ENCODE measurements at places on chromosomes 13 and 19. TPM values are rescaled to one million over a fixed set of nuclear protein-coding genes. Genes with fewer than 3 reads are reported as not detected.

DNA sequence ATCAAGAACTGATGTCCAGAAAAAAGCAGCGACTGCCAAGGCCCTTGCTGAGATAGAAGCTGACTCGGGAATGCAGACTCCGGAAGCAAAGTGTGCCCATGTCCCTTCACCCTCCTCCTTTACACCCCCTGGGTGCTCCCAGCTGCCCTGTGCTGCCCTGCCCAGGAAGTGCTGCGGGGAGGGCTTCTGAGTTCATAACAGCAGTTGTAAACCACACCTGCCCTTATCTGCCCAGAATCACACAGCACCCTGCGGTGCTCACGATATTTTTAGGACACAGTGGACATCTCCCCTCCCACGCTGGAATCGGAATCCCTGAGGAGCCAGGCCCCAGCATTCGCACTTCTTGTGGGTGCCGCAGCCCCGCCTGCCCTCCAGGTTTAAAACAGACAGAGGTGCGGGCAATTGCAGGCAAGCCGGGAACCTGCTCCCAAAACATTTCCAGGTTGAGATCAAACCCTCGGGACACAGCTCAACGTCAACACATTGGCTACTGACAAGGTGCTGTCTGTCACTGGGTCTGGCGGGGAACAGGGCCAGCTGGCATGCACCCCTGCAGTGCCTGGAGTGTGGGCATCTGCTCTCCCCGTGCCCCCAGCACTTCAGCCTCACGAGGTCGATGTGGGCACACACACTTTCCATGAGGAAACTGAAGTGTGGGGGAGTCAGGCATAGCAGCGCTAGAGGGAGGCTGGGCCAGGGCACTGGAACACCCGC lies 36.8 kb downstream of the RAB20 start:
- DNase-seq, result peak; percentile 55
- H3K27ac ChIP-seq, result peak overlapping the region; percentile 18
- H3K4me1 ChIP-seq, result peaks cover 14% of the 10 kb centered on the region
- H3K27me3 ChIP-seq, result no peaks in the 10 kb centered on the region
- no peaks in the 10 kb centered on the region for H3K36me3 ChIP-seq

- H3K27me3 ChIP-seq, result no peaks in the 10 kb centered on the region
- peak overlapping the region; percentile 83 for H3K27ac ChIP-seq
- H3K36me3 ChIP-seq, result peaks cover 16% of the 10 kb centered on the region
These were observed 678 bp downstream of the ISOC2 start for GRCh38 chr19:55460670-55461258.

DNA sequence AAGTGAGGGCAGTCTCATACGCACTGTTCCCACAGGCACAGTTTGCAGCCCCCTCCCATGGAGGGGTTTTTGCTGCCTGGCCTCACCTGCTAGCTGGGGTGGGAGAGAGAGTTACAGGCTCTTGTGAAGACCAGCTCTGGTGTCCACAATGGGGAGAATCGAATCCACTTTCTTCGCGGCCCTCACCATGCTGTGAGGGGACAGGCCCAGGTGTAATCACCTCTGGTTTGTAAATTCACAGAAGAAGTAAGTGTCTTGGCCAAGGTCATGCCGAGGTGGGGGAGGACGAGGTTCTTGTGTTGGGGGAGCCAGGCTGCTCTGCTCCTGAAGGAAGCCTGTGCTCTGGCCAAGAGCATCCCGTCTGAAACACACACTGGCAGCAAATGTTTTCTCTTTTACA lies 39.5 kb downstream of the TEX29 start:
- H3K27ac ChIP-seq, result no peak overlapping the region
- H3K36me3 ChIP-seq, result no peaks in the 10 kb centered on the region
- no peak for DNase-seq
- H3K4me3 ChIP-seq, result no peak overlapping the region
- H3K4me1 ChIP-seq, result no peaks in the 10 kb centered on the region

Gene MYCBP2
- 51.8 TPM for total RNA-seq

GRCh38 chr13:46630431-46631178 lies 77.6 kb downstream of the LRCH1 start:
- H3K4me3 ChIP-seq, result no peak overlapping the region
- H3K4me1 ChIP-seq, result peaks cover 18% of the 10 kb centered on the region
- no peaks in the 10 kb centered on the region for H3K36me3 ChIP-seq
- no peak for DNase-seq
- no peak overlapping the region for H3K27ac ChIP-seq

Gene PGLYRP1
- not detected for total RNA-seq

- no peak for DNase-seq
- no peaks in the 10 kb centered on the region for H3K27me3 ChIP-seq
- H3K27ac ChIP-seq, result no peak overlapping the region
- H3K4me3 ChIP-seq, result no peak overlapping the region
These were observed 25.6 kb downstream of the NOSIP start for GRCh38 chr19:49554701-49555181.

DNA sequence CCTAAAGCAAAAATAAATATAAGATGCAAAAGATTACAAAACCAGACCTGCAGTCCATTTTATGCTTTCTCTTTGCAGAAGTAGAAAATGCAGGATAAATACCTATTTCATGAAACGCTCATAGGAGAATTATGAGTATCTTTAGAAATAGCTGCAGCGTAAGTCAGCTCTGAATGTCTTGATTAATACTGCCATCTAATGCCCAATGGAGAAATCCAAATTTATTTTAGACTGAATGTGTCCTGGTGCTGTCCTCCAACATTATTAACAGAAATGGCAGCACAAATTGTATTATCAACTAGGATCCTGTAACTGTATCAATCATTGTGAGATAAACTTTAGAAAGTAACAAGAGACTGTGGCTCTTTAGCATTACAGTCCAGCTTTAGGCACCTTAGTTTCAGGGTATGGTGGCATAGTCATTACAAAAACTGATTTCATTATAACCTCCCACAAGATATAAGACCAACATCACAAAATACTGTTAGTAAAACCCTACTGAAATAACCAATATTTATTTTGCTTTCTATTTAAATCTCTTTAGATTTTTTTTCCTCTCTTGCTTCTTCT lies 162.1 kb upstream of the MIR17HG start:
- no peaks in the 10 kb centered on the region for H3K4me1 ChIP-seq
- DNase-seq, result peak; percentile 28
- H3K27me3 ChIP-seq, result peaks cover 94% of the 10 kb centered on the region

Gene CCDC61
- total RNA-seq, result 18.9 TPM

DNA sequence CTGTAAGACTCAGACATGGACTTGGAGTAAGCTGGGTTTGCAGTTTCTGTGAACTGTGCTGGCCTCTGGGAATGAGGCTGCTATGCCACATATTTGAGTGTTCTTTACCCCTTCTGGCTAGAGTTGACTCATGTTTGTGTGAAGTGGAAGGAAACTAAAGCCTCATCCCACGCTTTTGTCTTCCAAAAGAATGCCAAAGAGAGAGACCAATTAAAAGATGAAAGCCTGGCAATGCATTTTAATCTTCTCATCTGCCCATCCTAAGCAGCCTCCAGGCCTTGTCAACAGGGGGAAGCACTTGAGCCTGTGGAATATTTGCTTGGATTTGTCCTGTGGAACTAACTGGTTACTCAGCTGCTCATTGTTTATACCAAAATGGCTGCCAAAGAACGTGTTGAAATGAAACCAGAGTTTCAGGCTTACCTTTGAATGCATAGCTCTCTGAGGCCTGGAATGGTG lies 49.1 kb downstream of the LMO7 start:
- DNase-seq, result peak; percentile 81
- H3K36me3 ChIP-seq, result peaks cover 2% of the 10 kb centered on the region
- no peaks in the 10 kb centered on the region for H3K27me3 ChIP-seq
- peaks cover 12% of the 10 kb centered on the region for H3K4me1 ChIP-seq
- peak overlapping the region; percentile 86 for H3K27ac ChIP-seq

- no peaks in the 10 kb centered on the region for H3K4me1 ChIP-seq
- DNase-seq, result no peak
- peaks cover 18% of the 10 kb centered on the region for H3K27me3 ChIP-seq
- no peaks in the 10 kb centered on the region for H3K36me3 ChIP-seq
These were observed 16.8 kb downstream of the HPN start for GRCh38 chr19:35058370-35058769.

GRCh38 chr13:45464687-45465453 lies at the start of gene COG3:
Gene COG3 (plus strand): TSS chr13:45464939. CDS start chr13:45465037, 98 bp downstream.
- peaks cover 30% of the 10 kb centered on the region for H3K4me1 ChIP-seq
- H3K27me3 ChIP-seq, result no peaks in the 10 kb centered on the region
- H3K4me3 ChIP-seq, result peak within 1 kb of the TSS; percentile 90
- H3K36me3 ChIP-seq, result peaks cover 9% of the 10 kb centered on the region

- H3K27me3 ChIP-seq, result no peaks in the 10 kb centered on the region
- H3K4me3 ChIP-seq, result no peak overlapping the region
- H3K4me1 ChIP-seq, result peaks cover 7% of the 10 kb centered on the region
- no peak overlapping the region for H3K27ac ChIP-seq
These were observed 59.0 kb upstream of the FGF14 start for GRCh38 chr13:102460806-102461205.

- no peaks in the 10 kb centered on the region for H3K4me1 ChIP-seq
- H3K27ac ChIP-seq, result no peak overlapping the region
- H3K4me3 ChIP-seq, result no peak overlapping the region
- DNase-seq, result no peak
- no peaks in the 10 kb centered on the region for H3K27me3 ChIP-seq
These were observed 30.9 kb downstream of the SERP2 start for GRCh38 chr13:44404261-44405132.

- peaks cover 5% of the 10 kb centered on the region for H3K4me1 ChIP-seq
- DNase-seq, result peak; percentile 58
- H3K27me3 ChIP-seq, result no peaks in the 10 kb centered on the region
- H3K27ac ChIP-seq, result no peak overlapping the region
These were observed 3.1 kb downstream of the RPS28 start for GRCh38 chr19:8324186-8325050.

DNA sequence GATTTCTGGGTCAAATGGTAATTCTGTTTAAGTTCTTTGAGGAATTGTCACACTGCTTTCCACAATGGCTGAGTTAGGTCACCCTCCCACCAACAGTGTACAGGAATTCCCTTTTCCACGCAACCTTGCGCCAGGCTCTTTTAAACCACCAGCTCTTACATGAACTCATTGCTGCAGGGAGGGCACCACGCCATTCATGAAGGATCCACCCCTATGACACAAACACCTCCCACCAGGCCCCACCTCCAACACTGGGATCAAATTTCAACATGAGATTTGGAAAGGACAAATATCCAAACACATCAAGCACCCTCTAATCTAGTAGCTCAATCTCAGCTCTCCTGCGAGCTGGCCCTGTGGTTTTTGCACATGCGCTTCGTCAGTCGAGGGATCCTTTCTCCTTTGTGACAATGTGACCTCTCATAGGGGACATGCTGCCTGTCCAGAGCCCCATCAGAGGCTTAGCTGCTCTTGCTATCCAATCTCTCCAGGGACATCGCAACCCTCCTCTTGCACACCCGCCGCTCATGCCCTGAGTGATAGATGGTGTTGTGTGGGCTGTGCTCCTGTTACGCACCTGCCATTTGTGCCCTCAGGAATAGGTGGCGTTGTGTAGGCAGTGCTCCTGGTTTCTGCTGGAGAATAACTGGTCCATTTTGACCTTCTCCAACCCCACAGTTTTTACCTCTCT lies 328.0 kb downstream of the UQCRFS1 start:
- no peaks in the 10 kb centered on the region for H3K4me1 ChIP-seq
- H3K27ac ChIP-seq, result no peak overlapping the region
- H3K36me3 ChIP-seq, result no peaks in the 10 kb centered on the region
- no peak for DNase-seq
- H3K27me3 ChIP-seq, result no peaks in the 10 kb centered on the region

Gene PGLYRP2
- total RNA-seq, result not detected

DNA sequence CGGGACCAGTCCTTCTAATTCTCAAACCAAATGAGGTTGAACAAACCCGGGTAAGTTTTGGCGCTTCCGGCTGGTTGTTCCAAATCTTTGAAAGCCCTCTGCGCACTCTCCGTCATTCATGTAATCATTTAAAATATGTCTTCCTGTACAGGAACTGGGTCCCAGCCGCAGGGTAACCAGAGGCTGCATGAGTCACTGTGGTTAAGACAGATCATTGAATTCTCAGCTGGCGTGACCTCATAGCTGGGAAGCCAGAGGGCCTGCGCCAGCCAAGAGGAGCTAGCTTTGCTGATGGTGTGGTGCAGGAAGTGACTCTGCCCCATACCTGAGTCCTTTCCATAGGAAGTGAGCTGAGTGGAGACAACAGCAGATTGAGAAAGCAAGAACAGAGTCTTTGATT lies 135.2 kb downstream of the TSHZ3 start:
- peak; percentile 98 for DNase-seq
- H3K27ac ChIP-seq, result no peak overlapping the region
- H3K4me1 ChIP-seq, result no peaks in the 10 kb centered on the region

- H3K4me3 ChIP-seq, result no peak overlapping the region
- H3K27ac ChIP-seq, result no peak overlapping the region
- DNase-seq, result peak; percentile 24
- H3K4me1 ChIP-seq, result peaks cover 5% of the 10 kb centered on the region
- peaks cover 3% of the 10 kb centered on the region for H3K36me3 ChIP-seq
- H3K27me3 ChIP-seq, result no peaks in the 10 kb centered on the region
These were observed 107.5 kb downstream of the KLF12 start for GRCh38 chr13:74026753-74027152.

Gene FFAR3
- total RNA-seq, result not detected

Gene C19orf38
- total RNA-seq, result 0.49 TPM

DNA sequence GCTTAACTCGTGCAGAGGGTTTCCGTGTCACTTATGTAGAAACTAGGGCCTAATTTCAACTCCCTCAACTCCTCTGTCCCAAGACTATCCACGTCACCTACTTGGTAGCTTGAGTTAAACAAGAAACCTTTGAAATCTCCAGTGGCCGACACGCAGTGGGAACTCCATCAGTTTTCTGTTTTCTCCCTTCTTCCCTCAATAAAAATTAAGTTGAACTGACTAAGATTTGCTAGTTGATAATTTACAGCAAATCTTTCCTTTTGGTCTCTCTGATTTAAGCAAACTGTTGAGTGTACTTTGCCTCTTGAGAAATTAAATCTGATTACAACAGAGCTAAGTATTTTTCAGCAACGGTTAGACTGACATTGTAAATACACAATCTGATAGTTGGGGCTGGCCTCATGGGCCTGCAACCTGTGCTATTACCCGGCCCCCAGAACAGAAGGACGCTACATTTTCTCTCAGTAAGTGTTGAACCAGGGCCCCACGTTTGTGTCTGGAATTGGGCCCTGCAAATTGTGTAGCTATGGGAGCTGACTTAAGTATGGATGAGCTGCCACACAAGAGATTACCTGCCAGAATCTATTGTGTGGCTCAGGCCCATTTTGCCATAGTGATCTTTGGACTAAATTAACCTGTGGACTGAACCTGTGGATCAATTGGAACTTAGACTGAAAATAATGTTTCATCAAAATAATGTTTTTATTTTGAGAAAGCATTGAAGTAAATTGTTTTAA lies 708 bp upstream of the ESD start:
- peak overlapping the region; percentile 94 for H3K4me3 ChIP-seq
- peak overlapping the region; percentile 97 for H3K27ac ChIP-seq
- no peaks in the 10 kb centered on the region for H3K27me3 ChIP-seq
- DNase-seq, result no peak
- peaks cover 14% of the 10 kb centered on the region for H3K36me3 ChIP-seq
- peaks cover 36% of the 10 kb centered on the region for H3K4me1 ChIP-seq
